ENCODE measurements at places on chromosomes 3 and 15.

GRCh38 chr3:48661501-48662144 is 1.1 kb downstream of the CELSR3 start:
- no peak for DNase-seq
- no peak overlapping the region for H3K27ac ChIP-seq
- peaks cover 13% of the 10 kb centered on the region for H3K27me3 ChIP-seq
- peak overlapping the region; percentile 25 for H3K4me3 ChIP-seq
- H3K4me1 ChIP-seq: peaks cover 30% of the 10 kb centered on the region
- H3K36me3 ChIP-seq: peaks cover 6% of the 10 kb centered on the region

- no peak overlapping the region for H3K27ac ChIP-seq
- H3K4me3 ChIP-seq: no peak overlapping the region
- DNase-seq: no peak
- no peaks in the 10 kb centered on the region for H3K27me3 ChIP-seq
- H3K4me1 ChIP-seq: peaks cover 10% of the 10 kb centered on the region
- H3K36me3 ChIP-seq: no peaks in the 10 kb centered on the region
Observed at GRCh38 chr15:70113304-70113700, 15.6 kb upstream of the TLE3 start.

DNA sequence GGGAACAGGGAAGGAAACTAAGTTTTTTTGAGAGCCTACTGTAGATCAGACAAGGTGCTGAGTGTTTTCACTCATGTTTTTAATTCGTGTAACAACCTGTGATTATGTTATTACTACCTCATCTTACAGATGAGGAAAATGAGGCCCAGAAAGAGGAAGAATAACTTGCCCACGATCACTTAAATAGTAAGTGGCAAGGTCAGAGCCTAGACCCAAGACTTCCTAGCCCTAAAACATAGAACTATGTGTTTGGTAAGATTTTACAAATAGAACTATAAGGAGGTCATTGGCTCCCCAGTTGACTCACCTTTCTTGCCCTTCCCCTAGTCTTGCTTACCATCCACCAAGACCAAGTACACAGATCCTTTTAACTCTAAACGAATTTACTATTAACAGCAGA is 13.7 kb downstream of the SENP8 start:
- no peak overlapping the region for H3K27ac ChIP-seq
- no peaks in the 10 kb centered on the region for H3K27me3 ChIP-seq
- no peak for DNase-seq
- no peaks in the 10 kb centered on the region for H3K4me1 ChIP-seq

DNA sequence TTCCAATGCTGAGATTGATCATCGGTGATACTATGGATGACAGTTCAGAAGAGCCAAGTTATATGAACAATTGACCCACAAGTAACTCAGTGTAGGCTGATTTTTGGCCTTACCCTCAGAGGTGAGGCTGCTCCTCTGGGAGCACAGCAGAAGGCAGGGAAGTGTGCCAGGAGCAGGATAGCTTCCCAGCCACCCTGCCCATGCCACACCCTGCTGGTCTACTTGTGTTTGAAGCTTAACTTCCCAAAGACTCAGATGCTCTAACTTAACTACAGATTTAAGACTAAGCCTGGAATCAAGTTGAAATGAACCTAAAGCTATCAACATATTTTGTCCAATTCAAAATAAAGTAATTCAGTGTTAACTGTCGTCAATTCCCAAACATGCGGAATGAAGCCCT is 77.5 kb downstream of the BOC start:
- no peaks in the 10 kb centered on the region for H3K27me3 ChIP-seq
- H3K27ac ChIP-seq: no peak overlapping the region
- DNase-seq: no peak
- no peaks in the 10 kb centered on the region for H3K36me3 ChIP-seq
